ENCODE measurements at places on chromosomes 5 and 9. TPM values are rescaled to one million over a fixed set of nuclear protein-coding genes. Genes with fewer than 3 reads are reported as not detected.

SIMC1 gene
- total RNA-seq: 12.0 TPM

C7 gene
- total RNA-seq: not detected

COL27A1 gene
- 14.5 TPM for total RNA-seq

CORO2A gene
- 1.1 TPM for total RNA-seq

SPINK13 gene
- not detected for total RNA-seq

DMRT3 gene
- not detected for total RNA-seq

DOK3 gene
- 4.3 TPM for total RNA-seq

KIF4B gene
- 0.04 TPM for total RNA-seq

MLANA gene
- not detected for total RNA-seq

FBXW2 gene
- total RNA-seq: 43.8 TPM

CENPK gene
- total RNA-seq: 33.5 TPM

DIPK1B gene
- 8.9 TPM for total RNA-seq

MAP1B gene
- 45.2 TPM for total RNA-seq

AQP3 gene
- total RNA-seq: 16.0 TPM

ADAMTS19 gene
- not detected for total RNA-seq

FRMD3 gene
- 1.5 TPM for total RNA-seq

All from A549 treated with DMSO at 1 μM for 4 hours (cell line).